ENCODE measurements at places on chromosomes 1 and 21. TPM values are rescaled to one million over a fixed set of nuclear protein-coding genes. Genes with fewer than 3 reads are reported as not detected.
A peak's percentile ranks its signal among the peaks of the same experiment; 100 is the strongest.

DNA sequence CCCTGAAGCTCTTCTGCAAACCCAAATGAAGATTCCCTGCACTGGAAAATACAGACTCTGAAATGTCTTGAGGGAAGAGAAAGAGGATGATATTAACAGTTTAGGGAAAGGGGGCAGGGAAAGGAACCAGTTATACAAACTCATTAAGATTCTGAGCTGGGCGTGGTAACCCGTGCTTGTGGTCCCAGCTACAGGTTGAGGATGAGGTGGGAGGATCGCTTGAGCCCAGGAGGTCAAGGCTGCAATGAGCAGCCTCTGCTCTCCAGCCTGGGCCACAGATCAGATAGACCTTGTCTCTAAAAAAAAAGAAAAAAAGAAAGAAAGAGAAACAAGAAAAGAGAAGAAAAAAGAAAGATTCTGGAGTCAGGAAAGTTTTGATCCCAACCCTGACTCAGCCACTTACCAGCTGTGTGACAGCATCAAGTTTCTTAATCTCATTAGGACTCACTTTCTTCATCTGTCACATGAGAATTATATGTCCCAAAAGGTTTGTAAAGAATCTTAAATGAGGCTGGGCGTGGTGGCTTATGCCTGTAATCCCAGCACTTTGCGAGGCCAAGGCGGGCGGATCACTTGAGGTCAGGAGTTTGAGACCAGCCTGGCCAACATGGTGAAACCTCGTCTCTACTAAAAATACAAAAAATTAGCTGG lies 53.9 kb downstream of the OPTC start:
- peak; percentile 38 for DNase-seq

GUCA2B gene
- not detected for total RNA-seq

DNASE2B gene
- total RNA-seq = not detected

OLIG2 gene
- not detected for total RNA-seq

PCBP3 gene
- total RNA-seq = 7.0 TPM

AVPR1B gene
- total RNA-seq = not detected

DNA sequence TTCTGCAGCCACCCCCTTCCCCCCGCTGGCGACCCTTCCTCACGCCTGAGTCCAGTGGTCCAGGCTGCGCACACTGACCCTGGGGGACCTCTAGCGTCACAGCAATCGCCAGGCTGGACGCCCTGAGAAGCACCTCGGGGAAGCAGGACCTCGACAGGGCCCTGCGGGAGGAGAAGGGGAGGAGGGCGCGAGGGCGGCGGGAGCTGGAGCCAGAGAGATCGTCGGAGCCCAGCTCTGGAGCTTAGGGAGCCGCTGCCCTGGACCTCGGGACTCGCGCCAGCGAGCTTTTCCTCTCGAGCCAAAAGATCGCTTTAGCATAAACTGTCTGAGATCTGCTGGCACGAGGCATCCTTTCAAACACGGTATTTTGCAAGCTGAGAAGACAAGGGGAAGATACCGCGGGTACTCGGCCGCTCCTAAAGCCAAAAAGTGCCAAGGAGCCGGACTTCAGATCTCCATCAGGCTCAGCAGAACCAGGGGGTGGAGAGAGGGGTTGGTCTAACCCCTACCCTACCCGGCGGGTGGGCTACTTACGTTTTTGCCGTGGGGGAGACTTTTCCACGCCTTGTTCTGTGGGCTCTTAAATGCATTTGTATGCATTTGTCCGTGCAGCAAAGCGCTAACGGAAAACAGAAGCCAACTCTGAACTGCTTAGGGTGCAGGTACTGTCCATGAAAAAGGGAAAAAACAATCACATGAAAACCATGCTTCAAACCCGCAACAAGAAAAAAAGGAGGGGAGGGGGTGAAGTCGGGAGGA lies 586 bp downstream of the COL24A1 start:
- DNase-seq = peak; percentile 79

DNA sequence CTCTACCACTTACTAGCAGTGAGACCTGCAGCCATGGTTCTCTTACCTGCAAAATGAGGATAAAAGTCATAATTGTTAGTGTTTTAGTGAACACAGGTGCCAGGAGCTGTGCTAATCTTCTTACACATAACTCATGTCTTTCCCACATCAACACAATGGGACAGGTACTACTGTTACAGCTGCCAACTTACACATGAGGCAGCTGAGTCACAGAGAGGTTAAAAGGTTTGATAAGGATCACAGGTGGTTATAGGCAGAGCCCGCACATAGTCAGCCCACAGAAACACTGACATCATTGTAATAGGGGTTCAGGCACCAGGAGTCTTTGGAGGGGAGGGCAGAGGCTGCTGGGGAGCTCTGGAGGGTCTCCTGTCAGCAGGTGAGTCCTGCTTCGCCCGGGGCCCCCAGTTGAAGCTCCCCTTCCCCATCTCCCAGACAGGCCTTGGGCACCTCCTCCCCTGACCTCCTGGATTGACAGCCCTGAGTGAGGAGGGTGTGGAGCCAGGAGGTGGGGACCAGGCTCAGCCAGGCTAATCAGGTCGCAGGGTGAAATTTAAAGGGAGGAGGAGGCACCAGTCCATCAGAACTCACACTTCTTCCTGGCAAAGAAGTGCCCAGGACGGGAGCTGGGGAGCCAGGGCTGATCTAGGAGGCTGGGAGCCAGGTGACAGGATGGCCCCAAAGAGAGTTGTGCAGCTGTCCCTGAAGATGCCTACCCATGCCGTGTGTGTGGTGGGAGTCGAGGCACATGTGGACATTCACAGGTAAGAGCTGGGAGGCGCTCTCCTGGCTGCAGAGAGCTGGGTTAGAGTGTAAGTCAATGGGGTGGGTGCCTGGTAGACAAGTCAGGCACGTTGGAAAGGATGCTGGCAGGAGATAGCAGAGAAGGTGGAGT lies at the start of gene PADI1:
Gene PADI1, plus strand, starts transcription at position 583 of the 895 bp plus-strand sequence. Its CDS starts 90 bp downstream, at position 673.
- DNase-seq = no peak

CFAP74 gene
- total RNA-seq = not detected

GRCh38 chr1:211089536-211089935 lies 44.4 kb downstream of the KCNH1 start:
- no peak for DNase-seq

- no peak for DNase-seq
Measured at GRCh38 chr1:68495968-68496679, 758 bp downstream of the DEPDC1 start.

CALML6 gene
- total RNA-seq = 0.49 TPM

KCNA3 gene
- total RNA-seq = 0.54 TPM

Measured in lower leg skin (tissue), 4 donors.